ENCODE measurements at places on chromosomes 11 and 22.

DNA sequence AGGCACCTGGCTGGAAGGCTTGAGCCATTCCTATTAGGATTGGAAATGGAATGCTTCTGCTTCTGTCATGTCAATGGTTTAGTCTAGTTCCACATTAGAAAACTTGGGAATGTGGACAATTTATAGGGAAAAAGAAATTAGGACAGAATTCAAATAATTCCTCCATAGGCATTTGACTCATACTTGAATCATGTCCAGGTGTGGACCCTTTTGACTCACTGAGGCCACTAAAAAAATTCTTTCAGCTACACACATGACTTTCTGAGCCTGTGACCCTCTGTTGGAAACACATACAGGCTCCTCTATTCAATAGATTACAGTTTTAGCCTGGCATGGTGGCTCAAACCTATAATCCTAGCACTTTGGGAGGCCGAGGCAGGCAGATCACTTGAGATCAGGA, 100.5 kb downstream of the RASSF10 start:
- no peak for DNase-seq

DNA sequence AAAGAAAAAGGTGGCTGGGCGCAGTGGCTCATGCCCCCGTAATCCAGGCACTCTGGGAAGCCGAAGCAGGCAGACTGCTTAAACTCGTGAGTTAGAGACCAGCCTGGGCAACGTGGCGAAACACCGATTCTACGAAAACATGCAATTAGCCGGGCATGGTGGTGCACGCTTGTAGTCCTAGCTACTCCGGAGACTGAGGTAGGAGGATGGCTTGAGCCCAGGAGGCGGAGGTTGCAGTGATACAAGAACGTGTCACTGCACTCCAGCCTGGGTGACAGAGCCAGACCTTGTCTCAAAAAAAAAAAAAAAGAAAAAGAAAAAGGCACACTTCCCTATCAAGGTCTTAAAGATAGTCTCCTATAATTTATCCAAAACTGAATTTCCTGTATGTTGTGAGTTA, 39.4 kb downstream of the DGCR2 start:
- no peak for DNase-seq

- DNase-seq = no peak
Observed at GRCh38 chr22:17820879-17821439, 46.7 kb upstream of the BID start.

GRCh38 chr22:32079130-32080089, 36.3 kb downstream of the SLC5A1 start:
- DNase-seq = peak; percentile 35

DNA sequence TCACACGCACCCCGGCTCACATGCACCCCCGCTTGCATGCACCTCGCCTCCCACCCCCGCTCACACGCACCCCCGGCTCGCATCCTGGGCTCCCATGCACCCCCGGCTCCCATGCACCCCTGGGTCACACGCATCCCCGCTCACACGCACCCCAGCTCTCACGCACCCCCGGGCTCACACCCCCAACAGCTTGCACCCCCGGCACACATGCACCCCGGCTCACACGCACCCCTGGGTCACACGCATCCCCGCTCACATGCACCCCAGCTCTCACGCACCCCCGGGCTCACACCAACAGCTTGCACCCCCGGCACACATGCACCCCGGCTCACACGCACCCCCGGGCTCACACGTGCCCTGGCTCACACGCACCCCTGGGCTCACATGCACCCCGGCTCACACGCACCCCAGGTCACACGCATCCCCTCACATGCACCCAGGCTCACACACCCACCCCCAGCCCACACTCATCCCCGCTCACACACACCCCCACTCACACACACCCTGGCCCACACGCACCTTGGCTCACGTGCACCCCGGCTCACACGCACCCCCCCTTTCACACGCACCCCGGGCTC, 16.2 kb downstream of the TSPAN4 start:
- no peak for DNase-seq

GRCh38 chr11:76067099-76067498, 139.2 kb downstream of the WNT11 start:
- no peak for DNase-seq

DNA sequence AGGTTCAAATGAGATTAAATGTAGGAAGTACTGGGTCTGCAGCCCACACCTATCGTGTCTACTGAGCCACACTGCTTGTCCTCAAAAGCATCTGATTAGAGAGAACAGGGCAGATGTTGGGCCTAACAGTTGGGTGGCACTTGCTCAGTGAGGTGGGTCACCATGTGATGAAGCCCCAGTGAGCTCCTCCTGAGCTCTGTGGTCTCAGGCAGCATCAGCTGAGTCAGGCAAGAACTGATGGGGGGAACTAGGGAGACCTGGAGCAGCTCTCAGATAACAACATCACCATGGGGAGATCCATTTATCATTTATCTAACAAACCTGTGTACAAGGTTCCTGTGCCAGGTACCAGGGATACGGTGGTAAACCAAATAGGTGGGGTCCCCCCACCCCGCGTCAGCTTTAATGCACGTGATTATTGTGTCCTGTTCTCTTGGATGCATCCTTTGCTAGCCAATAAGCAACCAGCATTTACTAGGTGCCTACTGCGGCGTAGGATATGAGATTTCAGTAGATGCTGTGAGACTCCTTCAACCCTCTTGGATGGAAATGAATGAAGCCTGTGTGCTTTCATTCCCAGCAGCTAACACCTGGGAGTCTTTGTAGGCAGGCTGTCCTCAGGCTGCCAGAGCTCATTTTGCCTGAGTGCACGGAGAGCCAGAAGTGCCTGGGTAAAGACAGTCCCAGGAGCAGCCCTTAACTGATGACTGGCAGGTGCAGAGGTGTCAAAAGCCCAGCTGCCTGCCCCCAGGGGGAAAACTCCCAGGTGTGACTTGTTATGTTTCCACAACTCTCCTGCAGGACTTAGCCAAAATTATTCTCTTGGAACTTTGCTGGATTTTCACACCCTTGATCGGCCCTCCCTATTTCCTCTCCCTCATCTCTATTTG, 73.6 kb upstream of the NARS2 start:
- no peak for DNase-seq

DNA sequence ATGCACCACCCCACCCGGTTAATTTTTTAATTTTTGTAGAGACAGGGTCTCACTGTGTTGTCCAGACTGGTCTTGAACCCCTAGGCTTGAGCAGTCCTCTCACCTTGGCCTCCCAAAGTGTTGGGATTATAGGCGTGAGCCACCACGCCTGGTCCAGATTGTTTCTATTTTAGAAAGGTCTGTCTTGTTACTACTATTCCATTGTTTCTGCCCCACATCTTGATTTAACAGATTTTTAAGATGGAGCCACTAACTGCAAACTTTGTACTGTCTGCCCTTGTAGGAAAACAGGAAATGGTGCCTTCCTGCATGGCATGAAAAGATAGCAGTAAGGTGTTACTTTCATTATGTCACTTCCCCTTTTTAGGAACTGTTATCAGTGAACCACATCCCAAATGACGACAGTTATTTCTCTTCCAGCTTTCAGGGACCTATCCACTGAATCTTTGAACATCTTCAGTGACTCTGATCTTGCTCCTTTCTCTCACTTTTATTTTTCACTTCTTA, 23.2 kb downstream of the TAF1D start:
- DNase-seq = no peak

DNA sequence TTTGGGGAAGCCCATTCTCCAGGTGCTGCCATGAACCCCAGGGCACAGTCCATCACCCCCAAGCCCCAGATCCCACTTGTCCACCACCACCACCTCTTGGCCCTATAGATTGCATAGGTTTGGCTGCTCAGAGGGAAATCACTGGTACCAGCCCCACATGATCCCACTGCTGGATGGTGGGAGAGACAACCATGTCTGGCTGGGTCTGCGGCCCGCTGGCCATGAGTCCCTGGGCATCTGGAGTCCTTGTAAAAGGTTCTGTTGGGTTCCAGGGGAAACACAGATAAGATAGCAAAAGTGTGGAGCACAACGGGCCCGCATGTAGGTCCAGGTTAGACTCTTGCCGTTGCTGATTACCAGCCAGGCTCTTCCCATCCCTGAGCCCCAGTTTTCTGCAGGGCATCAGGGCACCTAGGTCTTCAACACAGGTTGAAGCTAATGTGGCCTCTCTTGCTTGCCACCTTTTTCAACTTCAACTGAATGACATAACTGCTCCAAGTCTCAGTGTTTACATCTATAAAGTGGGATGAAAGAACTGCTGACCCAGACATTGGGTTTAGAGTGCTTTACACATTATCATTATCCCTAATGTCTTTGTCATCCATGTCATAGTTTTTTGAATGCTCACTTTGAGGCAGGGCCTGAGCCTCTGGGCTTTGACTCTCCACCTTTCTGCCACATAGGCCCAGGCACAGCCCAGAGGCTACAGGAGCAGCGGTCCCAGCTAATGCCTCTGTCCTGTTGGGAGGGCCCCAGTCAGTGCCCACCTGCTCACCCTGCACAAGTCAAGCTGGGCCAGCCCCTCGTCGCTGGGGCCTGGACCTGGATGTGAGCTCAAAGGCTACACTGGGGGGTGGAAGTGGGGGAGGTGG, 1.0 kb upstream of the TANGO2 start:
- no peak for DNase-seq

GRCh38 chr11:119157063-119157462, 8.2 kb downstream of the ABCG4 start:
- no peak for DNase-seq

DNA sequence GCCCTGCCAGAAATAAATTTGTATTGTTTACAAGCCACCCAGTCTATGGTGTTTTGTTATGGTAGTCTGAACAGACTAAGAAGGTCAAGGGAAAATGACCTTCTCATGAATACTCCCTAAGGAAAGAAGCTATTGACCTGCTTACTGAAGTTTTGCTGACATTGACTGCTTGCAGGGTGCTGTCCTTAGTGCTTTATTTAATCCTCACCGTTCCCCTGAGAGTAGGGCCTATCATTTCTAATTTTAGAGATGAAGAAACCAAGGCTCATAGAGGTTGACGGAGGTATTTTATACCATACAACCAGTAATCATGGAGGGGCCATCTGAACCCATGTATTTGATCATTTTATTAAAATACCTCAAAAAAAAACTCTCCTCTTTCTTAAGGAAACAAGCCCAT, 66.7 kb upstream of the INCENP start:
- no peak for DNase-seq

DNA sequence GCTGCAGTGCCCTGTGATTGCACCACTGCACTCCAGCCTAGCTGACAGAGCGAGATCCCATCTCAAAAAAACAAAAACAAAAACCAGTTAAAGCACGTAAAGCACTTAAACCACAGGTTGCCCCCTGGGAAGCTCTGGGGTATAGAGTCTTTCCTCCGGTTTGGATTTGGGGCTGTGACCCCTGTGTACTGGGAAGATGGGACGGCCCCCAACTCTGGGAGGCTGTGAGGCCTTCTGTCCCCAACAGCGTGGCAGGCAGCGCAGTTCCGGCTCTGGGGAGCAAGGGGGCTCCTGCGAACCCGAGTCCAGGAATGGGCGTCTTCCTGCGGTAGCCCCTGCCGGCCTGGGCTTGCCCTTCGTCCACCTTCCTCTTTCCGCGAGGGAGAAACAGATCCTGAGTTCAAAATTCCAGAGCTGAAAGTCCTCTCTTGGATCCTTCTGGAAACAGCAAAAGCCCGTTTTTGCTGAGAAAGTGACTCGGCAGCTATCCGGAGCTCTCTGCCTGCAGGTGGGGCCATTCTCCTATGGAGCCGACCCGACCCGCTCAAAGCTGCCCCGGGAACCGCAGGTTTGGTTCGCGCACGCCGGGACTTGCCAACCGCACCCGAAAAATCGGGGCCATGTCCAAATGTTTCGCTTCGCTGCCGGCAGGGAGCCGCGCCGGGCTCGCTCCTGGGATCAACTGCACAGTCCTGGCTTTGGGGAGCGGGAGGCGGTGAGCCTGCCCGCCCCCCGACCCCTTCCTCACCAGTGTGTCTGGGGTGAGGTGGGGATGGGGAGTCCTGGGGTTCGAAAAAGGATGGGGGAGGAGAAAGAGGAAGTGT, 36.3 kb upstream of the POLA2 start:
- no peak for DNase-seq

GRCh38 chr22:27514601-27515523, 286.7 kb downstream of the MN1 start:
- DNase-seq = no peak

DNA sequence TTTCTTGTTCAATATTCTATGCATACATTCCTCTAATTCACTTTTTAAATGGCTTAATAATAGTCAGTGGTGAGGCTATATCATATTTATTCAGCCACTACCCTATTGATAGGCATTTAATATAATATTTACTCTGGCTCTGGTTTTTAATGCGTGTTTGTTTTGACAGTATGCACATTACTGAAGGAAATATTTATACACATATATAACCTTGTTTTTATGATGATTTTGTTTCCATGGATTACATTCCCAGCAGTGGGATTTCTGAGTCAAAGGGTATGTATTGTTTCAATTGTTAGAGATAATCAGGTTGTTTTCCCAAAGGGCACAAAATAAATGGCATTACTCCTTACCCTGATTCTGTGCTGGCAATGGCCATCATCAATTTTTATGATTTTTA, 105.8 kb downstream of the UVRAG start:
- no peak for DNase-seq

DNA sequence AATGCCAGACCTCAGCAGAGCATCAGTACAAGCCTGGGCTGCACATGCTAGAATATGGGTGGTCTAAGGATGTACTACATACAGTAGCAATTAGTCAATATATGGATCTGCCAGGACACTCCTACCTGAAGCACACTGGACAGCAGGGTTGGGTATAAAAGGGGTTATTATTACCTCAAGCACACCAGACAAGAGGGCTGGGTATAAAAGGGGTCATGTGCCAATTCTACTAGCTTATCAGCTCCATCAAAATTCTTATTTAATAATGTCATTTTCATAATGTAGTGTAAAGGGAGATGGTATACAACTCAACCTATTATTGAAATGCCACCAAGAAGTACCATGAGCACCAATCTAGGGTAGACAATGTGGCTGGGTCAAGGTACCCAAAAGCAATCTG, 44.7 kb upstream of the PRODH start:
- DNase-seq = no peak

- no peak for DNase-seq
Observed at GRCh38 chr22:38965614-38966379, 8.4 kb downstream of the APOBEC3A start.

GRCh38 chr11:9090488-9091043, 833 bp downstream of the SCUBE2 start:
- DNase-seq = no peak

DNA sequence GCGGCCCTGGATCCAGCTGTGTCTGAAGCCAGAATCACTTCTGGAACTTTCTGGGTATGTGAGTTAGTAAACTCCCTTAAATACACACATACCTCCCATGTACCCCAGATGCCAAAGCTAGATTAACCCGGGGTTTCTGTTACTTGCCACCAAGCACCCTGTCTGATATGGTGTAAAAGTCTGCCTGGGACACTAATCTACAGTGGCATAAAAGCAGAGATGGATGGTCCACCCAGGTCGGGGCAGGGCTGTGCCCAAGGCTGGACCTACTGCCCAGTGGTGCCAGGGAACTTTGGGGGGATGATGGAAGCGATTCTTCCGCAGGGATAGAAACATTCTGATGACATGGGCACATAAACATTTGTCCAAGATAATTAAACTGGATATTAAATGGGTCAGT, 12.7 kb downstream of the MRGPRF start:
- no peak for DNase-seq
